Stimulated activated CD4-positive, alpha-beta T cell treated with anti-CD3 and anti-CD28 coated beads, Interleukin-2, amount 100 ng/mL, for 48 hours (primary cell): ENCODE measurements at places on chromosomes 4 and X.

DNA sequence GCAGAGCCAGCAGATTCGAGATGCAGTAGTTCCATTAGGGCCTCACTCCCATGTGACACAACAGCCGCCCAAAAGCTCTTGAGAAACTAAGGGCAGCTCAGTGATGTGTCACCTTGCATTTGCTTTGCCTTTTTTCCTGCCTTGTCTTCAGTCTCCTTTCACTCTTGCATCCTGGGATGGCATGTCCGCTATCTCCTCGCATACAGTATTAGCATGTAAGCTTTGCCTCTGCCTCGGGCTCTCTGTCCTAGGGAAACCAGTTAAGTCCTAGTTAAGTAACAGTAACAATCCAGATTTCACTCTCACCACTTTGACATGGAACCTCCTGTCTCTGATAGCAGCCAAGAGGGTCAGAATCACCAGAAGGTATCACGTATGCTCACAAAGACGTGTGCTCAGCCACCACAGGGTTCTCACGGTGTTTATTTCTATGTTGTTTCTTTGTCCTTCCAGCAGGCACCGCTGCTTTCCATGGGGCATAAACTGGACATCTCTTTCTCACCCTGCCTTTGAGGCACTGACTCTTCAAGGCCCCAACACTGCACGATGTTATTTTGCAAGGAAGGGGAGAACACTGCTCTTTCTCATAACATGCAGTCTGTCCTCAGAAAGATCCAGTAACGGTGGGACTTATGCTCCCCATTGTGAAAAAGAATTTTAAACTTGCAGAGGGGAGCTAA, 26.7 kb upstream of the SORBS2 start:
- no peak for DNase-seq

DNA sequence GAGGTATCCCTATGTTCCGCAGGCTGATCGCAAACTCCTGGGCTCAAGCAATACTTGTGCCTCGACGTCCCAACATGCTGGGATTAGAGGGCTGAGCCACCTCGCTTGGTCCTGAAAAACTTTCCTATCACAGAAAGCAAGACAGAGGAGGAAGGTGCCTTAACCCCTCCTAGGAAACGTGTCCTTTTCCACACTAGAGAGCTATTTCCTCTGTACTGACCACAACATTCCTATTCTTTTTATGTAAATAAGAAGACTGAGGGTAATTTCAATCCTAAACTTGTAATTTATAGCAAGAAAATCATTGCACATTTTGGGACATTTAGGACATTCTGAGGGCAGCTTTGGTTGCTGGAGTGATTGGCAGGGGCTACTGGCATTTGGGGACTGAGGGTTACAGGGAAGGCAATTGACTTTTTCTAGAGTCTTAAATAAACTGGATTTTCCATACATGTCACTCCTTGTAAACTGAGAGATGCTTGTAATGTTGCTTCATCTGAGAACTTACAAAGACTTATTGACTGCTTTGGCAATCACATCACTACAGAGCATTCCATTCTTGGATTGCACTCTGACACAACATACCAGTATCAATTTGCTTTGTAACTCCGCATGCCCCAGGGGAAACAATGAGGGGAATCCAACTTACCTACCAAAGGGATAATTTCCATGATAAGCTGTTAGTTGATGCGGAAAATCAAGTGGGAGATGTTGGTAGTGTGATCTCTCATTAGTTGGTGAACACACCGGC, 15.6 kb downstream of the XAGE3 start:
- no peak for DNase-seq

DNA sequence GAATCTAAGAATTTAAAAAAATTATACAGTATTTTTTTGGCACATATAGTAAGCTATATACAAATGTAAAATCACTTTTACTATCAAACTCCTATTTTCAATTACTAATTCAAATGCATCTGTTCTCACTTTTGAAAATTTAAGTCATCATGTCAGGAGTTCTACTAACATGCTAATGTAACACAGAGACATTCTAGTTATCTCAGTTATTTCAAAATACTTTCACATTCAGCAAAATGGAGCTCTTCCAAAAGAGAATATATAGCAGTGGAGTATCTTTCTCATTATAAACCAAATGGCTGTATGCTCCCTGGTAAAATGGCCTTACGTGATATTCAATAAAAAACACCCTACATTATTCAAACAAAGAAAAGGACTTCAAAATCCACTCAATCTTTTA, 42.3 kb downstream of the RFC1 start:
- no peak for DNase-seq

GRCh38 chr4:13527981-13528820, 16.1 kb downstream of the NKX3-2 start:
- DNase-seq = no peak

GRCh38 chrX:15606136-15606535, 5.4 kb upstream of the ACE2 start:
- no peak for DNase-seq

DNA sequence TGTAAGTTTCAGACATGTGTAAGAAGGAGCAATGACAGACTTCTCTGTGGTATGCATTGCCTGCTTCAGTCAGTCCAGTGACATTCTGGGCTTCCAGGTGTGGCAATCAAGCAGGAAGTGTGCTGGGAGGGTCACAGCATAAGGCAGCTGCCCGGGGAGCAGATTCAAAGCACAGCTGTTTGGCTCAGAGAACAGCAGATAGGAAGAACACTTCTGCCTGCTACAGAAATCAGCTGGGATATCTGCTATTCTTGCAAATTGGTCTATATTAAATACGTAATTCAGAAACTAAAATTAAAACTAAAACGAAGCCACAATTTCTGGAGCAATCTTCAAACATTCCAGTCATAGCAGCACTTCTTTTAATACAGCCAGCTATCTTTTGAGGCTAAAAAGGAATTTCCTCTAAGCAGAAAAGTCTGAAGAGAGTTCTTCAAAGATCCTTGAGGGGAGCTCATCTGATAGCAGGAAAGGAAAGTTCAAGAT, 47.5 kb upstream of the GALNT7 start:
- no peak for DNase-seq

- DNase-seq = no peak
Observed at GRCh38 chr4:91198951-91199350, 1071.8 kb downstream of the CCSER1 start.

DNA sequence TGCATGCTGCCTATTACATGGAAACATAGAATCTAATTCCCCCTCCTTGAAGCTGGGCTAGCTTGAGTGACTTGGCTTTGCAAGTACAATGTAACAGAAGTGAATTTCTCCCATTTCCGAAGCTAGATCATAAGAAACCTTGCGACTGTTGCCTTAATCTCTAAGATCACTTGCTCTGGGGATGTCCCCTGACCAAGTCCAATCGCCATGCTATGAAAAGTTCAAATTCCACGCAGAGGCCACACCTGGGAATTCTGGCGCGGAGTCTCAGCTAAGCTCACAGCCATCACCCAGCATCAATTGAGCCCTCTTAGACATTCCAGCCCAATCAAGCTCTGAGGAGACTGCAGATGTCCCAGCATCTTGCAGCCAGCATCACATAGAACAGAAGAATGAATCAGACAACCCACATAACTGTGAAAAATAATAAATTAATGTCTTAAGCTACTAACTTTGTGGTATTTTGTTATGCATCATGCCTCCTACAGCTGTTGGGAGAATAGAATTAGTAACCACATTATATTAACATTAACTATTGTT, 27.0 kb downstream of the GPM6A start:
- no peak for DNase-seq

DNA sequence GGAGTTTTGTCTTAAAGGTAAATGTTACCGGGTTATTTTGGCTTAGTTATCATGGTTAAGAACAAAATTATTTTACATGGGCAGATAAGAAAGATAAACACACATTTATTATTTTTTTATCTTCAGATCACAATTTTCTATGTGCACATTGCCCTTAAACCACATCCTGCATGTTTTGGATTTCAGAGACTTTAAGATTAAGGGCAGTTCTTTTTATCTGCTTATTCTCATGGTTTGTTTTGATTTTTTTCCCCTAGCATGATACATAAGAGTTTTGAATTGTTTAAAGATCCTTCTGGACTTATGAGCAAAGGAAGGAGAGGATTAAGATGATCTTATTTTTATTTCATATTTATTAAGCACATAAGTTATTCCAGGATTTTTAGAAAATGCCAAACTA, 190.1 kb upstream of the BMP3 start:
- no peak for DNase-seq

GRCh38 chr4:63578383-63578782, 830.9 kb downstream of the TECRL start:
- no peak for DNase-seq

- no peak for DNase-seq
Observed at GRCh38 chr4:80694171-80694570, 336.3 kb upstream of the BMP3 start.

DNA sequence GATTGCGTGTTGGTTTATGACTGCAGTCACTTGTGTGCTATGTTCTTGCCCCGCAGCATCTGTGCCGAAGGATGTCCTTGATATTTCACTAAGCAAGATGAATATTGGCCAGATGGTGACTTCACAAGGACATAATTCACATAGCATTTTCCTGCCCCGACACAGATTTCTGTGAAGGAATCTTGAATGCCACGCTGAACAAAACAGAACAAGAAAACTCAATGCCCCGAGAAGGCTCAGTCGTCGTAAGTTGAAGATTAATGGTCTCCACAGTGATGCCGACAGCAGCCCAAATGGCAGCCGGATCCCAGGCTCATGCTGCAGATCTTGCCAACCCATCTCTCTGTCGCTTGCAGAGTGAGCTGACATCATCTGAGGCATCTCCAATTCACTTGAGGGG, 145.9 kb downstream of the CPEB2 start:
- DNase-seq = no peak

DNA sequence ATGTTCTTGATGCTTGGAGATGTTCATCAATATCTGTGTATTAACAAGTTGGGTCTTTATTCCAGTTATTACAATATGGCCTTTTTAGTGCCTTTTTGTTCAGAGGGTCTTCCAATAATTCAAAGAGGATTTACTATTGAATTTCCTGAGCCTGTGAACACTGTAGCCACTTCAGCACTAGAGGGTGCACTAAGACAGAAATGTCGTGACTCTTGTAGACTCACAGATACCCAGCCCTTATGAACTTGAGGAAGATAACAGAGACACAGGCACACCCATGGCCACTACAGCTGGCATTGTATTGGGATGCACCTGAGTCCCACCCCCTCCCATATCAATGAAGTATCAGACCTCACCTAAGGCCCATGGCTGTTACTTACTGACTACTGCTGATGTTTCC, 54.4 kb upstream of the ACTRT1 start:
- no peak for DNase-seq

DNA sequence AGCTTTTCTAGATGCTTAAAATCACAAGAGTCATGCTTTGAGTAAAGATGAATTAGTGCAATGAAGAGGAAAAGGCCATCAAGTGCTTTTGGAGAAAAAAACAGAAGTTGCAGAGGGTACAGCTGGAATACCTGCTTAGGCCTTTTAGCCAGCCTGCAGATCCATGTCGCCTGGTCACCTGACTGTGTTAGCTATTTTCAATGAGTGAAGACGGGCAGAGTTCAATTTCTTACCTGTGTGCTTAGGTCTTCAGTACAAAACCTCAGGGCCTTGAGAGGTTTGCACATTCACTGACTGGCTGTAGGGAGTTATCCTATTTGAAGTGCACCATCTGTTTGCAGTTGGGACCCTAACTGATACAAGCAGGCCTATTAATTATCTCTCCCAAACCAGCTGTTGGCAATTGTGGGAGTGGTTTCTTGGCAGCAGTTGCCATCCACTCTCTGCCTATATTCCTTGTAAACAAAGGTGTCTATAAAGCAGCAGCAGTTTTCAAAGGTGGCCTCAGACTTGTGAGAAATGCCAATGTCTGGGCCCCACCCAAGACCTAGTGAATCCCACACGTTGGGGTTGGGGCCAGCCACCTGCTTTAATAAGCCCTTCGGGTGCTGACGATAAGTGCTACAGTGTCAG, 16.3 kb upstream of the FAT1 start:
- DNase-seq = no peak

- DNase-seq = no peak
Observed at GRCh38 chr4:89245459-89245858, 62.1 kb downstream of the GPRIN3 start.

GRCh38 chr4:78650106-78651024, 98.8 kb downstream of the ANXA3 start:
- DNase-seq = no peak

DNA sequence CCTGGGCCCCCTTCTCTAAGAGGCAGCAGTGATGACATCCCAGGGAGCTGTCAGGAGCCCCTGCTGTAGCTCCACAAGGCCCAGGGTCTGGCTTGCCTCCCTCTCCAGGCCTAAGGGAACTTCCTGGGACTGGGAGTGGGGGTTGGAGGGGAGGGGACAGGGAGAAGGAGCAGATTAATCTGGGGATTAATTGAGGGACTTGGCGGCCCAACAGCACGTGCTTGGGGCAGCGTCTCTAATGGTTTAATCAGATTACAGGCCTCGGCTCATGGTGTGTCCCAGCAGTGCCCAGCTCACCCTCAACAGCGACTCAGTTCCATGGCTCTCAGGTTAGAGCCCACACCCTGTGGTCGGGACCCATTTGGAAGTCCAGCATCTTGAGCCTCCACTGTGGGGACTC, 47.9 kb downstream of the EFNB1 start:
- DNase-seq = no peak

DNA sequence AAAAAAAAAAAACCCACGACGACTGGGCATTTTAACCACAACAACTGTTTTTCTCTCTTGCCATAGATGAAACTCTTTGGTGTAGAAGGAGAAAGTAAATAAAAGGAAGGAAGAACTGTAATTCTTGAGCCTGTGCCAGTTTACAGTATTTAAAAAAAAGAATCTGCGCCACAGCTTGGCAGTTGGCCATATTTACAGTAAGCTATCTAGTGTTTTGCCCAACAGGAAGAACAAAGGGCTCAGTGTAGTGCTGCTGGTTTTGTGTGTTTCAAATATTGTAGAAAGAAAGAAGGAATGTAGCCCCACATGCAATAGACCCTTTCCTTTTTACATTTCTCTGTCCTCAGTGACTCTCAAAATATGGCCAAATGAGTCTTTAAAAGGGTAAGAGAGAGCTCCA, 66.1 kb downstream of the NR3C2 start:
- DNase-seq = no peak

DNA sequence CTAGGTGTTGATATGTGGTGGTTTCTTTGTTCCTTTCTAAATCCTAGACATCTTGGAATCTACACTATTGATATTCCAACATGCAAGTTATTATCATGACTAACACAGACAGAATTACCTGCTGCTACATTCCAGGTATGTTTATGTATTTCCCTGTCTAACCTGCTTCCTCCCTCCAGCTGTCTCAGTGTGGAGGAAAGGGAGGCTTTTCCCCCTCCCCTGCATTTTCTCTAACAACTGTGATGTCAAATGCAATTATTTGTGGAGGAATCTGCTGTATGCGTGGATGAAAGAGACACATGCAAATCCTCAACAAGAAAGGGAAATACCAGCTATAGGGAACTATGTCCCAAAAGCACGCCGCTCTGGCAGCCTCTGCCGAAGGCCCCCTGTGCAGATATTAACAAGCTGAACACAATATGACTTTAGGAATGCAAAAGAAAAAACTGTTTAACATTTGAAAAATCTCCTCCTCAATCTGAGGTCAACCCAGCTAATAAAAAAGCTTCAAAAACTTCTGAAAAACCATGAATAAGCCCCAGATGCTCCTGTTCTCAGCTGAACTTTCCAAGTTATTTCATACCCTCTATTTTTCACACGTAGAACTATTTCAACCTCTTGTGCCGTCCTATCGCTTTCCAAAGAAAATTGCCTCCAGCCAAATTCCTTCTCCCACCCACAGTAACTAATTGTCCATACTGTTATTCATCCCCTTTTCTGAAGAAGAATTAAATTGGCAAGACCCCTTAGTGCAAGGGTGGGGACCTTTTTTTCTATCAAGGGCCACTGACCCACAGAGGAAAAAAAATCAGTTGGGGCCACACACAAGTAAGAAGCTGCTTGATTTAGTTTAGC, 225.1 kb upstream of the GPC4 start:
- no peak for DNase-seq
